A549 treated with dexamethasone at 1 μM for 4 hours (cell line): ENCODE measurements at places on chromosomes 7 and 10. TPM values are rescaled to one million over a fixed set of nuclear protein-coding genes. Genes with fewer than 3 reads are reported as not detected.

ZNF425 gene
- 1.1 to 1.9 TPM (median 1.5 TPM) in 5 replicates for total RNA-seq

LIPF gene
- not detected in 5 replicates for total RNA-seq

FKBP9 gene
- 87.0 to 109 TPM (median 108 TPM) in 5 replicates for total RNA-seq

DYNC1I1 gene
- 0.11 to 0.25 TPM (median 0.13 TPM) in 5 replicates for total RNA-seq

CCL24 gene
- not detected in 5 replicates for total RNA-seq
